Neuronal stem cell (in vitro differentiated cells): ENCODE measurements at places on chromosomes 6 and 20.
A peak's percentile ranks its signal among the peaks of the same experiment; 100 is the strongest.

- no peak for DNase-seq
Observed at GRCh38 chr6:166561771-166562359, 24.6 kb downstream of the RAMACL start.

DNA sequence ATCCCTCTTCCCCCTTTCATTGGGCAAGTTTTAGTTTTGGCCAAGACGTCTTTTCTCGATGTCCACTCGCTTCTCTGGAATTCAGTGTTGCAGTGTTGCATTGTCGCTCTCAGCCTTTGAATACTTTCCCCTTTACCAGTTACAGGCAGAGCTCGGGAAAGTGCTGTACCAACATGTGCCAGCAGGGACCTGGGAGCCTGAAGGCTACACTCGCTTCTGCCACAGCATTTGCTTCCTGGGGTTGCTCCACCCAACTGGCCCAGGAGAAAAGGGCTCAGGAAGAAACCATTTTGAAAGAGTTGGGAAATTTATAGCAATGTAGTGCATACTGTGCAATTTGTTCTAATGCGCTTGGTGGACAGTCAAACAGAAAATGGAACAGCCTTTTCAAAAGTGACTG, 78.6 kb downstream of the LINC00237 start:
- no peak for DNase-seq

DNA sequence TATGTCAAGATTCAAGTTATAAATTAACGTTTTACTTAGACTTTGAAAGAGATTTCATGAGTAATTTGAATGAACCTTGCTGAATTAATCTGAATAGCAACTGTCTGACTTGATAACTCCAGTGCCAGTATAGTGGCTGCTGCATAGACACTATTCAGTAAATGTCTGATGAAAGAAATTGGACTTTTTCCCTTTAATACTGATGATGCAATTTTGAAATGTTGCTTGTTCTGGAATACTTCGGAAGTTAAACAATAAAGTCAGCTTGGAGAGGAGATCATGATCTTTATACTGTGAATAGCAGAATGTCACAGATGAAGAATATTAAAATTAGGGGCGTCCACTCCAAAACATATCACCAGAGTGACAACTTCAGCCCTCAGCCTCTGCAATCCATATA, 3.6 kb upstream of the PGBD1 start:
- no peak for DNase-seq

GRCh38 chr6:90940812-90941481, 354.1 kb upstream of the MAP3K7 start:
- DNase-seq = peak; percentile 48

GRCh38 chr20:20435453-20435852, 67.5 kb downstream of the INSM1 start:
- DNase-seq = no peak

- DNase-seq = no peak
Observed at GRCh38 chr6:129696843-129697242, 13.1 kb downstream of the ARHGAP18 start.

GRCh38 chr6:28587746-28588075, 62.0 kb downstream of the GPX5 start:
- DNase-seq = no peak

GRCh38 chr6:29875257-29875656, 47.6 kb downstream of the HLA-G start:
- DNase-seq = no peak
